ENCODE measurements at places on chromosomes 12 and 14.

GRCh38 chr12:3048540-3048939 is 28.6 kb upstream of the TSPAN9 start:
- DNase-seq, result no peak

- no peak for DNase-seq
Measured at GRCh38 chr12:23259558-23259957, 634.6 kb downstream of the ETNK1 start.

DNA sequence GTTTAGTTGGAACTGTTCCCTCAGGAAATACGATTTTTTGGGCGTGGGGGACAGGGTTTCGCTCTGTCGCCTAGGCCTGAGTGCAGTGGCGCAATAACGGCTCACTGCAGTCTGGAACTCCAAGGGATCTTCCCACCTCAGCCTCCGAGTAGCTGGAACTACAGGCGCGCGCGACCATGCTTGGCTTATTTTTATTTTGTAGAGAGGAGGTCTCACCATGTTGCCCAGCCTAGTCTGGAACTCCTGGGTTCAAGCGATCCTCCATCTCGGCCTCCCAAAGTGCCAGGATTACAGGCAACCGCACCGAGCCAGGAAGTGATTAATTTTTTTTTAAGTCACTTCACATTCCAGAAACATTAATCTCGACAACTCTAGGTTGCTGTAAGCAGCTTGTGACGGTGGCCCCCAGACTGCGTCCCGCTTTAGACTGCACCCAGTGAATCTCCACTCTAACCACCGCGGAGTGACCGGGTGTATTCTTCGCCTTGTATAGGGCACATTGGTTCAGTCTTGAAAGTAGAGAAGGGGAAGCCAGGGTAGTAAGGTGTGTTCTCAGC is 830 bp upstream of the MIS18BP1 start:
- DNase-seq, result no peak

DNA sequence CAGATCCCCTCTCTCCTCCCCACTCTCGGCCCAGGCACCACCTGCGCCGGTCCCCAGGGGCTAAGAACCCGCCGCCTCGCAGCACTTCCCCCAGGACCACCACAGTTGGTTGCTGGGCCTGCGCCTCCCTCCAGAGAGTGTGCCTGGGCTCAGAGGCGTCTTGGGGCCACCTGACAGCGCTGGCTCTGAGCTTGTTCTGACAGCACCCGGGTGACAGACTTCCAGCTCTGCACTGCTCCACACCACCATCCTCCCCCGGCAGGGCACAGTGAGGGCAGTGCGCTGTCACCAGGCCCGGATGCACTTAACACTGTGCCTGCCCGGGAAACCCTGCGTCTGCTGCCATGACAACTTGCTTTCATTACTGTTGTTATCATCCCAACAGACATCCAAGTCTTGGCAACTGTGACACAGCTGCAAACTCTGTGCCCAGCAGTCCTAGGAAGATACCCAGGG is 6.6 kb downstream of the BRF1 start:
- DNase-seq, result peak; percentile 45

- no peak for DNase-seq
Measured at GRCh38 chr12:132219323-132219722, 75.1 kb downstream of the NOC4L start.

All from M059J (cell line).